ENCODE measurements at places on chromosomes 1 and 21.
A peak's percentile ranks its signal among the peaks of the same experiment; 100 is the strongest.

DNA sequence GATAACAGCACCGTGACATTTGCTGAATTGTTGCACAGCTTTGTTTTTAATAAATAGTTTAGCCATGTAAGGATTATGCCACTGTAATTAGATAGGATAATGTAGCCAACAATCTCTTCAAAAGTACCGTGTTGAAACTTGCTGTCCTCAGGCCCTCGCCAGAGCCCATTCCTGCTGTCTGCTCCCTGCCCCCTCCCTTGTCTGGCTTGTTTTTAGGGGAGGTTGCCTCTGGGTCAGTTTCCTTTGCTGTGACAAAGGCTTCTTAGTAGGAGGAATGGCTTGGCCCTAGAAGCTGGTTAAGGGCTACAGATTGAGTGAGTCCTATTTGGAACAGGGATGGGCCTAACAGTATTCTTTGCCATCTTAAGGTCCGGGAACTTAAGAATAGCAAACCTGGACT, 107.9 kb downstream of the LMO4 start:
- DNase-seq = no peak

DNA sequence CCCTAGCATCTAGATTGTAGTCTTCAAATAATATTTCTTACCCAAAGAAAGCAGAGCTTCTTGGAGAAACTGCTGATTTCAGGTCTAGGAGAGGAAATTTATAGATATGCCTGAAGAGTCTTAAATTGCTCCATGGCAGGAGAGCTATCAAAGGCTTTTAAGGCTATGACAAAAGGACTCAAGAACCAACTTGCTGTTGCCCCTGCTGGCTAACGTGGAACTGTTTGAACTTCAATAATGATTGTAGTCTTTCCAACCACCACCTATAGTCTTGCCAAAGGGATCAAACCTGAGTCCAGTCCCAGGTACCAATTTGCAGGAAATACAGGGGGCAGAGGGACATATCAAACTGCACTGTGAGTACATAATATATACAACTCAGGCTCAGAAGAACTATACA, 336.2 kb upstream of the ESRRG start:
- no peak for DNase-seq

- no peak for DNase-seq
Observed at GRCh38 chr1:117143871-117144270, 22.3 kb upstream of the TRIM45 start.

DNA sequence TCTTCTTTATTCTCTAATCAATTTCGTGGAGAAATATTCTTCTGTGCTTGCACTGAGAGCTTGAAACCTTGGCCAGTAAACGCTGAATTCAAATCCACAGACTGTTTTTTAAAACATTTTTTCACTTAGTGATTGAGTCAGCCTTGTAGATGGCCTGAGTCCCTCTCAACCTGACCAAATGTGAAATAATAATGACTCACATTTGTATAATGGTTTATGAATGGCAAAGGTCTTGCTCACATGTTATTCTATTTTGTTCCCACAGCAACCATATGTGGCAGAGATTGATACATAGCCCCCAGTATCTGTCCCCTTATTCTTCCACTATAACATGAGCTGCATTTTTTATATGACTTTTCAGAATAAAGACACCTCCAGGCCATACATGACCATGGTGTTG, 47.8 kb upstream of the CCDC190 start:
- no peak for DNase-seq

GRCh38 chr1:5297886-5298239, 643.5 kb downstream of the AJAP1 start:
- no peak for DNase-seq

GRCh38 chr1:154556422-154556821, 2.0 kb downstream of the UBE2Q1 start:
- DNase-seq = no peak

DNA sequence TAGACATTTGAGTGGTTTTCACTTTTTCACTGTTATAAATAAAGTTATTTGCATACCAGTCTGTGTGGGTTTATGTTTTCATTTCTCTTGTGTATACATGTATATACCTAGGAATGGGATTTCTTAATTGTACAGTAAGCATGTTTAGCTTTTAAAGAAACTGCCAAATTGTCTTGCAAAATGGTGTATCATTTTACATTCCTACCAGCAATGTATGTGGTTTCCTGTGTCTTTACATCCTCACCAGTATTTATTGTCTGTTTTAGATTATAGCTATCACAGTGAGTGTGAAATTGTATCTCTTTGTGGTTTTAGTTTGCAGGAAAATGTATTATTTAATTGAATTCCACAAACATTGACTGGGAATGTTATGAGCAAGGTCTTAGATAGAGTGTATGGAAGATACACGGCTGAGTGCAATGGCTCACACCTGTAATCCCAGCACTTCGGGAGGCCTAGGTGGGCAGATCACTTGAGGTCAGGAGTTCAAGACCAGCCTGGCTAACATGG, 57.3 kb downstream of the MACF1 start:
- no peak for DNase-seq

- no peak for DNase-seq
Observed at GRCh38 chr1:175673371-175674150, 69.8 kb downstream of the TNR start.

DNA sequence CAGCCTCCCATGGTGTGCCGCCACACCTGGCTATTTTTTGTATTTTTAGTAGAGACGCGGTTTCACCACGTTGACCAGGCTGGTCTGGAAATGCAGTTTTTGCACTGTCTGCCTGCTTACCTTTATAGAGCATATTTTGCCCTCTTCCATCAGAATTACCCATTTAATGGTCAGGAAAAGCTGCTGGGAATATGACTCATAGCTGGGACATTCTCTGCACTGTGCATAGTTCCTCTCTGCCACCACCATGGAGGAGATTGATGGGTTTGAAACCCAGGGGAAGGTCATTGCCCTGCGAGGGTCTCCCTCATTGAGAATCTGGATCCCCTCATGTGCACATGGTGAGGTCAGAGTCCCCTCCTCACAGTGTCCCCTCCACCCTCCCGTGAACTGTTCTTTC, 32.1 kb downstream of the MX1 start:
- no peak for DNase-seq

DNA sequence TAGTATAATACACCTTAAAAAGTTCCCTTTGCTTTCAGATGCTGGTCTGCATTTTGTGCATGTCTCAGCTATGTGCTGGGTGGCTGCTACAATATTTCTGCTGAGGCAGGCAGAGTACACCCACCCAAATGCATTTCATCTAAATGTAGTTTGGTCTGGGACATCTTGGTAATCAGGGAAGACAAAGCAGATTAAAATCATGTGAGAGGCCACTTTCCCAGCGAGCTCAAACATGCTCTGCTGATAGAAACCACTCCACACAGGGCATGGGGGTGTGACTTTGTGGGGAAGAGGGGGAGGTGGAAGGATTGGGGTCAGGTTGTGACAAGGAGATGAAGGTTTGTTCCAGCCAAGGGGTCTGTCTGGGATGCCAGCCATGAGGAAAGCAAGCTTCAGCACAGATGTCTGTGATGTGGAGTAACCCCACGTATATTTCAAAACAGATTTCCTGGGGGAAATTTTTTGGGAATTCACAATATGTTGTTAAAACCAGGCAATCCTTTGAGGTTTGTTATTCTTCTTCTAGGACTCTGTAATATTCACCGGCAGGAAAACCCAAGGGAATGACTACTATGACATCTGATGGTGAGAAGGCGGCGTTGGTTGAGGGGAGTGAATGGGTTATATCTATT, 255.1 kb upstream of the FGGY start:
- DNase-seq = no peak

- no peak for DNase-seq
Observed at GRCh38 chr1:78491451-78492071, 787 bp downstream of the PTGFR start.

DNA sequence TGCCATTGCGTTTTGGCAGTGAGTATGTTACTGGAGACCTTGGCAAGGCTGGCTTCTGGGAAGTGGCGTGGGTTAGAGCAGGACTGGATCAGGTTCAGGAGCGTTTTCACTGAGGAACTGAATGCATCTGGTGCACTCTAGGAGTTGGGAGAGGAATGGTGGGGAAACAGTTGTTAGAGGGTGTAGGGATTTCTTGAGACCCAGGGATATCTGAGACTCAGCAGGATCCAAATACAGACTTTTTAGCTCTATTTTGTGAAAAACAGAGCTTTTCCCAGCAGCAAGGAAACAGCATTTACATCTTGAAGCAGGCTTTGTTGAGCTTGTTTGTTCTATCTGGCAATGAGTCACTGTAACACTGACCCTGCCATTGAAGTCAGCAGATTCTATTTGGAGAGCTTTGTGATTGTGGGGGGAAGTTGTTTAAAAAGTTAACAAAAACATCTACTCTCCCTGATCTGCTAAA, 56.9 kb upstream of the NRIP1 start:
- DNase-seq = no peak

DNA sequence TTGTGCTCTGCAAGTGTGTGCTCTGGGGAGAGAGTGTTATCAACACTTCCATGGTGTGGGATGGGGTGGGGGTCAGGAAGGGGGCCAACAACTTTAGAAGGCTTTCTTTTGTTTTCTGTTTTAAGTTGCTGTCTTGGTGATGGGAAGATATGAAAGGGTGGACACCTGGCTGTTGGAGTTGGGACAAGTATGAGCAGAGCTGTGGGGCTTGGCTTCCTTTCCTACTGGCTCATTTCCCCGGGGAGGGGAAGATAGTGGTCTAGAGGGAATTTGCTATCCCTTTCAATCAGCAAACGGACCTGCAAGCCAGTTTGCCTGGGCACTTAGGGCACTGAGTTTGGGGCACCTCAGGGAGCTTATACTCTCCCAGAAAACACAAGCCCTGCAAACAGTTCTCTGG, 19.2 kb downstream of the IER5 start:
- no peak for DNase-seq

DNA sequence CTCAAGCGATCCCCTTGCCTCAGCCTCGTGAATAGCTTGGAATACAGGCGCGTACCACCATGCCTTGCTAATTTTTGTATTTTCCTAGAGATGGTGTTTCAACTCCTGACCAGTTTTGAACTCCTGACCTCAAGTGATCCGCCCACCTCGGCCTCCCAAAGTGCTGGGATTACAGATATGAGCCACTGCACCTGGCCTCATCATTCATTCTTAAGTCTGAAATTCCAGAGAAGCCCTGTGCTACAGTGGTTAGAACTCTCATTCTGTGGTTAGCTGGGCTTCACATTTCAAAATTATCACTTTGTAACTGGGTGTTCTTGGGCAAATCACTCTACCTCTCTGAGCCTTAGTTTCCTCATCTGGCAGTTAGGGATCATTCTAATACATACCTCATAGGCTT, 86.1 kb upstream of the POU3F1 start:
- no peak for DNase-seq

DNA sequence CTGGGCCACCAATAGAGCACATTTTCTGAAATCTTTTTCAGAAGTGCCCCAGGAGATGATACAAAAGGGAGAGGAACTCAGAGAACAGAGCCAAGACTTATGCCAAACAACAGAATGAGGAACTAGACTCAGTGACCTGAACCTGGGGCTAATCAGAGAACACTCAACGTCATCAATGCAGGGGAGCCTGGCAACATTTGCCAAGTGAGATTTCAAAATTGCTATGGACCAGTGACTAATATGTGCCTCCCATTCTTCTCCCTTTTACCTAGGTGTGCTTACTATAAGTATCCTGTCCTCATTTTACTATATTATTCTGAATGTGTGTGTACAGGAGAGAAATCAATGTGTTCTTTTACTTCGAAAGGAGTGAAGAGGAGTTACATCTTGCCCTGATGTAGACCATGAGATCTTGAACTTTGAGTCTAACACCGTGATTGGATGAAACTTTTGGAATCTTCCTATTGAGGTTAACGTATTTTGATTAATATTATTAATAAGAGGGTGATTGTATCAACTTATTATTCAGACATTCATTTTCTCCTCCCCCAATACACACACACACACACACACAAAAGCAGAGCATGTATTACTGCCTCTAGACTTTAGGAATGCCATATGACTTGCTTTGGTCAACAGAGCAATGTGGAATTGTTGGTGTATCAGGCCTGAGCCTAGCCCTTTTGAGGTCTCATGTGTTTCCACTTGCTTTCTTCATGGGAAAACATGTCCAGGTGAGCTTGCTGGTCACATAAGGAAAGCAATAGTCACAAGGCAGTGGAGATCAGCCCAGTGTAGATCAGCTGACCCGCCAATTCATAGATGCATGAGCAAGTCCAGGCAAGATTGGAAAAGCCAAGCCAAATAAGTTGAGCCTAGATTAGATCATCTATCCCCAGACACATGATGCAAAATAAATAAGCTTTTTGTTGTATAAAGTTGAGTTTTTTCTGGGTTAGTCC, 80.3 kb upstream of the ETS2 start:
- DNase-seq = no peak

GRCh38 chr1:23790696-23791515, at the start of gene LYPLA2:
TSS of gene LYPLA2 (plus strand) at chr1:23791145. CDS start at chr1:23792683, 1,538 bp downstream.
- peak; percentile 82 for DNase-seq

DNA sequence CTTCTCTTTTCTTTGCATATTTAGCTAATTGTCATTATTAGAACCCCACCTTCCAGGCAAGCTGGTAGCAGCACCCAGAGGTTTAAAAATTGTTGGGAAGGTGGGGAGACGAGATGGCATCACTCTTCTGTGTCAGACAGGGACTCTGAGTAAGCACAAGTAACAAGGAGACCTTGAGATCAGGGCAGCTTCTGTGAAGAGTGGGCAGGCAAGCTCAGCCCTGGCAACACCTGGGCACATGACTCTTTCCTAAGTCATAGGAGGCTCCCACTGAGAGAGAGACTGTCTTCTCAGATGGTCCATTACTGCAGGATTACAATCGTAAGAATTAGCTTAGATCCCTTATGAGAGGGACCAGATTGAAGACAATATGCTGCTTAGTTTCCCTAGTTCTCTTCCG, 183.5 kb downstream of the BRINP2 start:
- no peak for DNase-seq

DNA sequence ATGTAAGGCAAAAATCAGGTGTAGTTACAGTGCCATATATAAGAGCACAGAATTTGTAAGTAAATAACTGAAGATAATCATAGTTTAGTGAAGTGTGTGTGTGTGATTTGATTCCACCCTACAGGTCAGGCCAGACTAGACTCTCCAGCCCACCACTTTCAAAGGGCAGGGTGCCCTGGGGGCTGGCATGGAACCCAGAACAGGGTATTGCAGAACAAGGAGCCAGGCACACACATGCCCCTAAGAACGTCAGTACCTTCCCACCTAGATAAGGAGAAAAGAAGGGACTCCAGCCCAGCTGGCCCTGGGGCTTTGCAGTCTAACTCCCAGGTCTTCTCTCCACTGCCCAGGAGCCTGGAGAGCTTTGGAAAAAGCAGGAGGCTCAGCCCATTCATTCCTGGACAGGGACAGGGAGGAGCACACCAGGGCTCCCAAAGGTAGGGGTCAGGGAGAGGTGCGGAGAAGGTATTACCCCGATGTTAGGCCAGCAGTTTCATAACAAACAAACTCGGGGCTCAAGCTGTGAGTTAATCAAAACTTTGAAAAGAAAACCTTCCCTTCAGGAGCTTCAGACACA, 149.7 kb upstream of the VANGL1 start:
- DNase-seq = no peak

All from CD4-positive, alpha-beta T cell (primary cell).